Stimulated activated CD4-positive, alpha-beta T cell treated with anti-CD3 and anti-CD28 coated beads, Interleukin-4, amount 100 ng/mL, for 4 hours (primary cell): ENCODE measurements at places on chromosomes 16 and 17.

DNA sequence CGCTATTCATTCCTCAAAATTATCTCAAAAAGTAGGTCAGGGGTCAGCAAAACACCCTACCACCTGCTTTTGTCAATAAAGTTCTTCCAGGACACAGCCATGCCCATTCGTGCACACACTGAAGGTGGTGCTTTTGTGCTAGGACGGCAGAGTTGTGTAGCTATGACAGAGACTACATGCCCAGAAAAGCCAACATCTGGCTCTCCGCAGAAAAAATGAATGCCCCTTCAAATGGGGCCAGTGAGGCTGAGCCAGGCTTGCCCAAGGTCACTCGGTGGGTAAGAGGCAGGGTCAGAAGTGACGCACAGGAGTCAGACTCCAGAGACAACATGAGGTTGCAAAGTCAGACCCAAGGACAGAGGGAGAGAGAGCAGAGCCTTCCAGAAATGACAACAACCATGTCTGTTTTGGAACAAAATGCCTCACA lies 200.1 kb downstream of the XYLT1 start:
- DNase-seq, result no peak

GRCh38 chr16:11263737-11264136 lies 5.4 kb downstream of the TNP2 start:
- DNase-seq, result peak; percentile 30

GRCh38 chr17:83193336-83194185 lies 114.2 kb downstream of the METRNL start:
- DNase-seq, result peak; percentile 40

DNA sequence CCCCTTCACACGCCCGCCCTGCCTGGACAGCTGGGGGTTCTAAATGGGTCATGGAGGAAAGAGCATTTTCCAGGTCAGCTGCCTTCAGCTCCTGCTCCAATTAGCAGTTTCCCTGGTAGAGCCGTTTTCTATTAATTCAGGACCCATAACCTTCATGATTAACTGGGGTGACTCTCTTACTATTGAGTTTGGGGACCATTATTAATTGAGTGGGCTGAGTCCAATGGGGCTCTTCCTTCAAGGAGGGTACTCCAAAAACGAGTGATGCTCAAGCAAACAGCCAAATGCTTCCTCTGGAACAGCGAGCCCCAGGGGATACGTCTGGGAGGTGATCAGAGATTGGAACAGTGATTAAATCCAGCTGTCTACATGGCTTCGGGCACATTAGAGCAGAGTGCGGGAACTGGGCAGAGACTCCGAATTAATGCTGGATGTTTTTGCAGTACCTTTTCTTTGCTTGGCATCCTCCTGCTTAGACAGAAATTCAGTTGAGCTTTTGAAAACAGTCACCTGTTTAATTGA lies 68.1 kb upstream of the CACNG3 start:
- no peak for DNase-seq

DNA sequence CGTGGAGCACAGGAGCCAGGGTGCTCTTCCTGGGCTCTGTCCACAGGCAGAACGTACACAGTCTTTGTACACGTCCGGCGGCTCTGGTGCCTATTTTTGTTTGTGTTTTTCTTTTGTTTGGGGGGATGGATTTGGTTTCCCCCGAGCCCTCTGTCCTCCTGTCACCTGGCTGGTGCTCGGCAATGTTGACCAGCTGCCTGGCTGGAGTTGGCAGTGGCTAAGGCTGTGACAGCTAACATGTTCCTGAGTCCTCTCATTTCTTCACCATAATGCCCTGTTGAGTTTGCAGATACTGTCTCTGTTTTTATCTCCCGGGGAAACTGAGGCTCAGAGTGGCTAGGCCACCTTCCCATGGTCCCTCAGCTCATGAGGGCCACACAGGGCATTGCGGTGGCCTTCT lies 25.7 kb downstream of the MAPT start:
- no peak for DNase-seq

DNA sequence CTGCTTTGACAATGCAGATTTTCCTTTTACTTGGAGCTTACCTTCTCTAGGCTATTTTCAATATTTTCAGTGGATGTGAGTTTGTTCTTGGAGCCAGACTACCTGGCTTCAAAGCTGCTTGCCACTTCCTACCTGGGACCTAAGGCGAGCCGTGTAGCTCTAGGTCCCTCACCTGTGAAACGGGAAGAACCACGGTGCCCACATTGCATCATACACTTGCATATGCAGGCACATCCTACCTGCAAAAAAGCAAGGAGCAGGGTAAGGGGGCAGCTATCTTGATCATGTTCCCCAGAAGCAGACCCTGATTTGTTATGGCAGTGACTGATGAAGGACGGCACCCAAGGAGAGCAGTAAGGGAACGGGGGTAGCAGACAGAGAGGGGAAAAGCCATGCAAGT lies 27.0 kb upstream of the MPRIP start:
- no peak for DNase-seq

DNA sequence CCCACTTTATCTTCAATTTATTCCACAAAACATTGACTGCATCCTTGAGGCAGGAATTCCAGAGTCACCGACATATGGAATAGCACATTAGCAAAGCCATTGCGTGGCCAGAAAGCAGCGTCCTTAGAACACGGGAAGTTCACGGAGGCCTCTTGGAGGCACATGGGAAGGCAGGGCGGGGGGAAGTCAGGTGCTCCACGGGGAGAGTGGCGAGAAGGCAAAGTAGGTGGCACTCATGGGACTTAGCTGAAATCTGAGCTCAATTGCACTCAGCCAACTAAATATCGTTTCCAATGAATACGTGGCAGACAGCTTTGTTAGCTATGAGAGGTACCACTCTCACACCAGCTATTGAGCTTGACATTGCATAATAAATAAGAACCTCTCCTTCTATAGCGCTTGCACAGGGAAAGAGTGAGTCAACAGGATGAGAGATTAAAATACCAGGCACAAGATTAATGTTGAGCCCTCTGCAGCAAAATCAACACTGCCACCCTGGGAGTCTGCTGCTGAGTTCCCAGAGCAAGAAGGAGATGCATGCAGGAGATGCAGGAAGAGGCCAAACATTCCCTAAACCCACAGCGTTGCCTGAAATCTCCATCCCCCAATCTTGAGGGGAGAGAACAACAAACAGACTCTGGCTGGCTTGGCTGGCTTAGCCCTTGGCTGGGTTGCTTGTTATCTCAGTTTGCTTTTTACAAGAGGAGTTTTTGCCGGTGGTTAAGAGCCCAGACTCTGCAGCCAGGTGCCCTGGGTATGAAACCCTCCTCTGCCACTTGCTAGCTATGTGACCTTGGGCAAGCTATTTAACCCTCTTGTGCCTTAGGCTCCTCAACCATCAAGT lies 28.8 kb downstream of the ABCC12 start:
- no peak for DNase-seq

DNA sequence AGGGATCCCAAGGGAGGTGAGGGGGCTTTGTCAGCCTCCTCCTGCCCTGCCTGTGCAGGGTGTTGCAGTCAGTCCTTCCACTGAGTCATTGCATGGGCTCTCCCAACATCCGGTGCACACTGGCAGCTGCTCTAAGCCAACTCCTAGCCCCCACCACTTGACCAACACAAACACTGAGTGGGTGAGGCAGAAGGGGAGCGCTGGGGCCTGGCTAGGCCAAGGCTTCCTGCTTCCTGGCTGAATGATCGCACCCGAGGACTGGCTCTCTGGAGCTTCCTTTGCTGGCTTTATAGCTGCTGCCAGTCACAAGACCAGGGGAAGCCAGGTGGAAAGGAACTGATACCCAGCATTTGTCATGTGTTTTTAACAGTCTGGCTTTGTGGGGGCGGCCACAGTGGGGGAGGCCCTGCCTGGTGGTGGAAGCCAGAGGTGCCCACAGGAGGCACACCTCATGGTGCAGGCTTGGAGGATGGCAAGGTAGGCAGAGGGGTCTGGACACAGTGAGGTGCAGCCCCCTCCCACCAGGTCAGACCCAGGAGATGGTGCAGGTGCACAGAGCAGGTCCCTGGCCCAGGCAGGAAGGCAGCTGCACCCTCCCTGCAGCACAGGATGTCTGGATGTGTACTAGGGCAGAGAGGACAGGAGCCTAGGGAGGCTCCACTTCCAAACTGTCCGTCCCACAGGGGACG lies 6.8 kb downstream of the MPG start:
- DNase-seq, result peak; percentile 42

DNA sequence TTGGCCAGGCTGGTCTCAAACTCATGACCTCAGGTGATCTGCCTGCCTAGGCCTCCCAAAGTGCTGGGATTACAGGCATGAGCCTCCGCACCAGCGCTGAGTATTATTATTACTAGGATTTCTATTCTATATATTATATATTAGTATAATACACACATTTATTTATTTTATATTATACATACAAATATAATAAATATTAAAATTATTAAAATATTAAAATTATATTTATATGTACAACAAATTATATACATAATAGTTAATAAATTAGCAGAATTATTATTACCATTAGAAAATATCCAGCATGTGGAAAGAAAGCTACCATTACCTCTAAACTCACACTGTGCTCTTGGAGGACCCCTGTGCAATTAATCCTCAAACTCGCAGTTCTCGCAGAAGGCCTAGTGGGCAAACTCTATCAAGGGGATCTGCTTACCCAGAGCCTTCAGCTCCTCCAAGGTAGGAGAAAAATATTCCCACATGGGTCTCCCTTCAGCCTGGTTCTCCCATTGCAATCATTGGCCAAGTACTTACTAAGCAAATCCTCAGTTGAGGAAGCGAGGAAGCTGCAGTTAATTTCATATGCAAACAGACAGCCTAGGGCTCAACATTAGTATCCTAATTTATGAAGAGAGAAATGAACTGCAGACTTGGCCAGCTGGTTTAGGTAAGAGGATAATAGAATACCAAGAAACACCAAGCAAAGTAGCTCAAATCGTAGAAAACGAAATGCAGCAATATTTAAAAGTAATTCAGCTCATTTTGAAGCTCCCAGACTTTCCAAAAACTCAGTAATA lies 241.4 kb upstream of the IRX5 start:
- DNase-seq, result no peak

DNA sequence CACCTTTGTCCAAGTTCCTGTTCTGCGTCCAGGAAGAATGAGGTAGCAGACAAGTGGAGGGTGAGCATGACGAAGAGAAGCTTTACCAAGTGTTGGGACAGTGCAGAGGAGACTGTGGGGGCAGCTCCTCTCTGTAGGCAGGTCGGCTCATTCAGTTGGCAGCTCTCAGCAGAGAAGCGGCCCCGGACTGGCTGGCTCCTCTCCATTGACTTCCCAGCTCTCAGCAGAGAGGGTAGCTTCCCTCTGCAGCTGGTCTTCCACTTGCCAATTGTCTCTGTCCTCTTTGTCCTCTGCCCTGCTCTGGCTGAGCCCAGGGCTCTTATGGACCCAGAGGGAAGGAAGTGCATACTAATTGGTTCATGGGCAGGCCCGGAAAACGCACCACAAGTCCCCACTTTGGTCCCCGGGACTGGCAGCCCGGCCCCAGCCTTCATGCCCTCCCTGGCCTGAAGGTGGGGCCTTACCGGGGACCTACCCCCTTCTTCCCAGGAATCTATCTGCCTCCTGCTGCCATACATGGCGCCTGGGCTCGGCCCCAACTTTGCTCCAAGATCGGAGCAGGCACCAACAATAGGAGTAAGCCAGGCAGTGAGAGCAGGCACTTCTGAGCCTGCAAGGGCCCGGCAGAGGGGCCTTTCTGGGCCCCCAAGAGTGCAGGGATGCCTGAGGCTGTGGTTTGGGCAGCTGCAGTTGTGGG lies 10.1 kb downstream of the KCTD5 start:
- DNase-seq, result no peak

DNA sequence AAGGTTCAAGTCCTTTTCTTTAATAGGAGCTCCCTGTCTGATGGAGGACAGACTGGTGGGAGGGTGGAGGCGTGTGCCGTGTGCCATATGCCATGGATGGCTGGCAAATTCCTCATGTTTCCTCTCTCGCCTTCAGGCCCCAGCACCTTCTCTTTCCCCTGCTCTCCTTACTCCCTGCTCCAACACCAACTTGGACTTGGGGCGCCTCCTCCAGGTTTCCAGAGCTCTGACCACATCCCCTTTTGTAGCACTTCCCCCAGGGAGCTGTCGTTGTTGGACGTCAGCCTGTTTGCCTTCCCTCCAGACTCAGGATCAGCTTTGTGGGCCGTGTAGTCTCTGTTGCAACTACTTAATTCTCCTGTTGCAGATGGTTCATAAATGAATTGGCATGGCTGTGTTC lies 30.7 kb downstream of the TMC7 start:
- DNase-seq, result no peak

DNA sequence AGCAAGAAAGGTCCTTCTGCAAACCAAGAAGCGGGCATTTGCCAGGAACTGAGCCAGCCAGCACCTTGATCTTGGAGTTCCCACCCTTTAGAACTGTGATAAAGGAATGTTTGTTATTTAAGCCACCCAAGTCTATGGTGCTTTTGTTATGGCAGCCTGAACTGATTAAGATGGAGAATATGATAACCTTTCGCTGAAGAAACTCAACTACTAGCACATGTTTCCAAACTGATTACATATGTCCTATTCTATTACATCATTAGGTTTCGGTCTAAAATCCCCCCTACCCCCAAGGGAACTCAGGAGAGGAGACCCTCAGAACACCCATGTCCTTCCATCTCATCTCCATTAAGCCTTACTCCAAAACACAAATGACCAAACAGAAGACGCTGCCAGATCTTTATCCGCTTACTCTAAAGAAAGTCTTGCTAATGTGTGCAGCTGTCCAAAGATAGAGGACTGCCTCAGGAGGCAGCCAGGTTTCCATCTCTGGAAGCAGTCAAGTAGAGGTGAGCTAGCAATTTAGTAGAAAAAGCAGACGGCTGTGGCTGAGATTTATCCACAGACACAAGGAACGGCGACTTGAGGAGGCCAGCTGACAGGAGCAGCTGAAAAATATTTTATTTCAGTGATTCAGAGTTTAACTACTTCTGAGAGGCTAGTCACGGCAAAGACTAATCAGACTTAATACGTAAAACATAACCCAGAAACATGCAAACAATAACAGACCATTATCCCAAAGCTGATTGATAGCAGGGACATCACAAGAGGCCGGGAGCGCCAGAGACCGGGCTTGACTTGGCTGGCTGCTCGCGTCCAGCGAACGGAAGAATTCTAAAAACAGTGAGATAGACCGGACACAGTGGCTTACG lies 611.4 kb upstream of the CDH5 start:
- DNase-seq, result no peak

DNA sequence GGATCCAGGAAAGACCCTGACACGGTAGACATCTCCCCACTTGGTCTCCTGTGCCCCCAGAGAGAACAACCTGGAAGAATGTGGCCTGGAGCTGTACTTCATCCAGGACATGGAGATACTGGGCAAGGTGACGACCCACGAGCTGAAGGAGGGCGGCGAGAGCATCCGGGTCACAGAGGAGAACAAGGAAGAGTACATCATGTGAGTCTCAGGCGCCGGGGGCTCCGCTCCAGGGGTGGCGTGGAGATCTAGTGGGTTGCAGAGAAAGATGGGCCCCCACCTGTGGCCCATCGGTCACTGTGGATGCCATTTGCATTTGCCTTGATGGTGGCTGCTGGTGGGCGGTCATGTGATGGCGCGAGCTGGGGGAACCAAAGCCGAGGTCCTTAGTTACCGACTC lies 14.9 kb upstream of the CLEC18A start:
- no peak for DNase-seq

GRCh38 chr16:1137604-1138003 lies 15.3 kb upstream of the CACNA1H start:
- DNase-seq, result no peak
